LNCaP clone FGC (cell line): ENCODE measurements at places on chromosomes 12 and 14.

DNA sequence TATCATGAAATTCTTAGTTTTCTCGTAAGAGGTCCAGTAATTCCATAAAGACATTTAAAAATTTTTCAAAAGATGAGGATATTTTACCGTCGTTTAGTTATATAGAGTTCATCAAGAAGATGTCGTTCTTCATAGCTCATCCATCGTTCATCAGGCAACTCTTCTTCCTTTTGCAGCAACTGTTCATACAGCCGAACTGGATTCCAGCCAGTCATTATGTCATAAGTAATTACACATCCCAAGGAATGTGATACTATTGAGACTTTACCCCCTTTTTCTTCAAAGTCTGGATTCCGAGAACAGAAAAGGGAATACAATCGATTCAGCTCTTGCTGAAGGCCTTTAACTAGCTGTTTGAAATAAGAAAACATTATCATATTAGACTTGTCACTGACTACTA is 90.3 kb downstream of the DDHD1 start:
- DNase-seq, result no peak

GRCh38 chr12:46487567-46488131 is 115.1 kb upstream of the SLC38A2 start:
- DNase-seq, result no peak

- no peak for DNase-seq
Observed at GRCh38 chr14:86712727-86713126, 1182.8 kb downstream of the FLRT2 start.

- no peak for DNase-seq
Observed at GRCh38 chr12:69578283-69578682, 7.0 kb upstream of the CCT2 start.

- DNase-seq, result peak; percentile 33
Observed at GRCh38 chr12:607541-608001, 55.7 kb downstream of the NINJ2 start.

GRCh38 chr14:90850487-90850886 is 34.3 kb upstream of the TTC7B start:
- DNase-seq, result no peak

DNA sequence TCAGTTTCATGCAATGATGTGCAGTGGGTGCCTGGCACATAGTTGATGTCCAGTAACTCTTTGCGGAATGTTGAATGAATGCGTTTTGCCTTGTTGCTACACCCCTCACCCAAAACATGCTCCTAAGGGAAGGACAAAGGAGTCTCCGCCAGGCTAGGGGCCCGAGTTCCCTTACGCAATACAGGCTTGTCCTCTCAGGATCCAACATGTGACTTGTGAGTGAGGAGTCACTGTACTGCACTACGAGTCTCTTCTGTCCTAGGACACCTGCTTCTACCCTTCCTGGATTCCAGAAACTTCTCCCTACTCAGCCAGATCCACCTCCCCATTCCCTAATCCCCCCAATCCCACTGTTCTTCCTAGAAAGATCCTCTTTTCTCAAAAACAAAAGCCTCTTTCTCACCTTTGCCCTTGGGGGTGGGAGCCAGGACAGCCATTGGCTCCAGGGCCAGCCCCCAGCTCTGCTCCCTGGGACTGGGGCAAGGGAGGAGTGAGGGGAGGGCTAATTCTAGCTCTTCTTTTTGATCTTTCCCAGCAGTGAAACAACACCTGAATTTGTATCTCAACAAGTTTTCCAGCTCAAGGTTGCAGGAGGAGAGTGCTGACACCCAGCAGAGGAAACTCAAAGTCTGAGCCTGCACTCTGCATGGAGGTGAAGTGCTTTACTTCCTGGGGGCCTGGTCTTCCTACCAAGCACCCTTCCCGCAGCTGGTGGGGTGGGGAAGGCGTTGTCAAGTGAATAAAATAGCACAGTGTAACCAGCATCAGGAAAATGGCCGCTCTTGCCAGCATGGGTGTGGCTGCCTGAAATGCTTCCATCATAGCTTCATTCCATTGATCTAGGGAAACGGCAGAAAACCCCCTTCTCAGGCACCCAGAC is 3.4 kb upstream of the OTUB2 start:
- DNase-seq, result no peak

DNA sequence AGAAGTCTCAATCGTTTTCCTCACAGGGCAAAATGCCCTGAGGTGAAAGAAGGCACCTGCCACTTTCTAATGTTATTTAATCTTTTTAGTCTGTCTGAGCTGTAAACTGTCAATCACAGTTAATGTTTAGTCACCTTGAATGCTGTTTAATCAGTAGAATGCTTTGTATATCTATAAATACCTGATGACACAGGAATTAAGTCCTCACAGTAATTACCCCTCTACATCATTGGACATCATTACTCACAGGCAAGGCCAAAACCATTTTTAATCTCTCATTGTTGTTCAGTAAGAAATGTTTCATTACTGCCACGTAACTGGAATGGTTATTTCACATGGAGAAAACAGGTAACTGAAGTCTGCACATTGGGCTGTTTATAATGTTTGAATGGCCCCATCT is 178.8 kb downstream of the EXOC5 start:
- no peak for DNase-seq

GRCh38 chr14:49280566-49280965 is 305.6 kb downstream of the RPS29 start:
- no peak for DNase-seq

GRCh38 chr12:113879658-113880057 is 86.5 kb downstream of the RBM19 start:
- no peak for DNase-seq

DNA sequence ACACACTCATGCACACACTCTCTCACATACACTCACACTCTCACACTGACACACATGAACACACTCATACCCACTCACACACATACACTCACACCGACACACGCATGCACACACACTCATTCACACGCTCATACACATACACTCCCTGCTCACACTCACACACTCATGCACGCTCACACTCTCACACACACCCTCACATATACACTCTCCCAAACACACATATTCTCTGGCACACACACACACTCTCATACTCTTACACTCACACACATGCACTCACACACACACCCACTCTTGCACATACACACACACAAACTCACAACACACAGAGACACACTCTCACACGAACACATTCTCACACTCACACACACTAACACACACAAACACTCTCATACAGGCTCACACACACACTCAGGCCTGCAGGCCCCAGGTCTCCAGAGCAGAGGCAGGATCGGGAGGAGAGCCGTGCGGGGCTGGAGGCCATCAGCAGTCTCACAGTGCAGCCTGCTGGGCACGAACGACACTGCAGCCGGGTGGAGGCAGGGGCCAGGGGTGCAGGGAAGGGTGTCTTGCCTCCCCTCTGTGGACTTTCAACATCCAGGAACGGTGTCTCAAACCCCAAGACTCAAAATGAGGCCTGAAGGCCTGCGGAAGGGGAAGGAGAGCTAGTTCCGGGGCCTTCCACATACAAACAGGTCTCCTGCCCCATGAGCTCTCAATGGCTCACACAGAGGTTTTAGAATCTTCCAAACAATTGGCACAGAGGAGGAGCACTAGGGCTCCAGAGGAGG is 148.7 kb downstream of the ANO2 start:
- no peak for DNase-seq

GRCh38 chr14:30225176-30225575 is 297.5 kb upstream of the PRKD1 start:
- DNase-seq, result no peak

DNA sequence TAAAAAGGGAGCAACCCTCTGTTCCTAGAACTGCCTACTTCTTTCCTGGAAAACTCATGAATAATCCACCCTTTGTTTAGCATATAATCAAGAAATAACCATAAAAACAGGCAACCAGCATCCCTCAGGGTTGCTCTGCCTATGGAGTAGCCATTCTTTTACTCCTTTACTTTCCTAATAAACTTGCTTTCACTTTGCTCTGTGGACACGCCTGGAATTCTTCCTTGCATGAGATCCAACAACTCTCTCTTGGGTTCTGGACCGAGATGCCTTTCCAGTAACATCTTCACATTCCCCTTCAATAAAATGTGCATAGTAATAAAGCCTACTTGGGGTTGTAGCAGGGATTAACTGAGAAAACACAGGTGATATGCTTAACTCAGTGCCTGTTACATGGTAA is 286.4 kb upstream of the AMIGO2 start:
- no peak for DNase-seq

GRCh38 chr14:89399594-89400068 is 17.4 kb downstream of the FOXN3 start:
- DNase-seq, result no peak
